ENCODE measurements at places on chromosomes 7 and 10. TPM values are rescaled to one million over a fixed set of nuclear protein-coding genes. Genes with fewer than 3 reads are reported as not detected.

Gene TMEM26
- 2.9 TPM for total RNA-seq

Gene ADCYAP1R1
- total RNA-seq: not detected

Gene GIMAP2
- total RNA-seq: 31.6 TPM

Gene DDC
- total RNA-seq: not detected

Gene SLC39A12
- total RNA-seq: not detected

Gene IDI2
- not detected for total RNA-seq

Gene SLC26A5
- not detected for total RNA-seq

Gene KAZALD1
- total RNA-seq: 0.12 TPM

Gene FAM24B
- 3.8 TPM for total RNA-seq

Gene ZNF804B
- not detected for total RNA-seq

Gene LRRC4
- 1.3 TPM for total RNA-seq

Gene CDC14C
- not detected for total RNA-seq

Gene SFRP4
- 0.39 TPM for total RNA-seq

Gene PON1
- not detected for total RNA-seq

Gene LMTK2
- 14.6 TPM for total RNA-seq

All from glomerular endothelial cell (primary cell).